GM20000 (cell line): ENCODE measurements at places on chromosomes 12 and 14.
A peak's percentile ranks its signal among the peaks of the same experiment; 100 is the strongest.

DNA sequence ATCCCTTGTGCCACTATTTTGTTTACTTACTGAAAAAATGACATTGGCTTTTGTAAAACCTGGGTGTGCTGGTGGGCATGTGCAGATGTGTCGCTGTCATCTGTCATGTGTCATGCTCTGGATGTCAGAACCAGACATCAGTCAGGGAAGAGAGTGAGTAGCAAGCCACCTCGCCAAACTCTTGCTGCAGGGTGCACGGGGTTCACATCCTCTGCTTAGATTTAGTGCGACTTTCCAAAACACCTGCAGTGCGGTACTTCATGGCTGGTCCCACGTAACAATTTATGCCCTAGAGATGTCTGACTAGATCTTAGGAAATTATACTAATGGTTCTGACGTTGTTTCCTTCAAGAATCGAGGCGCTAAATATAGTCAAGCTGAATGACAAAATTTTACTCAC lies 106.7 kb downstream of the CRADD start:
- no peak for DNase-seq

- DNase-seq = peak; percentile 86
Observed at GRCh38 chr14:49999146-49999761, 106.4 kb downstream of the ARF6 start.

DNA sequence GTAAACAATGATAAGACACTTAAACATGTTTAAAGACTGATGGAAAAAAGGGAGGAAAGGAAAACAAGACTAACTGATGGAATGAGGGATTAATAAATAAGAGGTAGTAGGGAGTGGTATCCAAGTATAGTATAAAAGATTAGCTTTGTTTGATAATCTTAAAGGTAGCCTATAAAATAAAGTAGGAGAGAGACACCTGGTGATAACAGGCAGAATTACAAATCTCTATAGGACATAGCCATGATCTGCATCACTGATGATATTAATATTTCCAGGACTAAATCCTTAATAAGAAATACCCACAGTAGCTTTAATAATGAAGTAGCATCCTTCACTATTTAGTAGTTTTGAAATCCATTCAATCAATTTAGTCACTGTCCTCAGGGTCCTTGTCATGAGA lies 30.4 kb downstream of the DLGAP5 start:
- peak; percentile 22 for DNase-seq

GRCh38 chr14:40240245-40240859 lies 808.1 kb upstream of the FBXO33 start:
- no peak for DNase-seq

DNA sequence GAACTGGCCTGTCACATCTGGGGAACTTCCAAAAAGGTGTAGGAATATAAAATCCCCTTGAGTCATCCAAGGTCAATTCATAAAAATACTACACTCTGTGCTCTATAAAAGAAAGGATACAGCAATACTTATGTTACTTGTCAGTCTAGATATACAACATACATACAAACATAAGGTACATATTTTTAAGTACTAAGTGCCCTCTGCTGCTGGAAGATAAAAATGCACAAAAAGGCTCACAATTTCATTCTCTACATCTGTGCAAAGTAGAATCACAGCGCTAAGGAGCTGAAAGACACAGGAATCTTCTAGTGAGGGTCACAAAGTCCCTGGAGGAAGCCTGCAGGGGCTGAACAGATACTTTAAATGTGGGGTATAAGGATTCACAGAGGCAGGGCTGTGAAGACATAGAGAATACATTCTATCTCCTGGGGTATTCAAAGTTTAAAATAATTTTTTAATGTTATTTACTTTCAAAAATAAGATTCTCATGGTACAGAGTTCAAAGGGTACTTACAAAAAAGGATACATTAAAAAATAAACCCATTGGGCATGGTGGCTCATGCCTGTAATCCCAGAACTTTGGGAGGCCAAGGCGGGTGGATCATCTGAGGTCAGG lies 10.2 kb upstream of the GOLGA5 start:
- DNase-seq = peak; percentile 44

DNA sequence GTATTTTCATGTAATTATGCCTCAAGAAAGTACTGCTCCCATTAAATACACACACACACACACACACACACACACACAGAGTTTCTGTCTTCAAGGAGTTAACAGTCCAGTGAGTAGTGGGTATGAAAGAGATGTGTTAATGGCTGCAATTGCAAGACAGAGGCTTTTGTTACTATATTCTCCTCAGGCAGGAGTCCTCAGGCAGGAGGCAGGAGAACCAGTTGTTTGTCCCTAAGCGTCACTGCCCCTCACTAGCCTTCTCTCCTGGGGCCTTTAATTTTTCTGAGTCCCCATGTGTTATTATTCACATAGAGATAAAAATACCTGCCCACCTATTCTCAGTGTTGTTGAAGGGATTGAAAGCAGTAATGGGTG lies 31.2 kb downstream of the DAD1 start:
- no peak for DNase-seq

DNA sequence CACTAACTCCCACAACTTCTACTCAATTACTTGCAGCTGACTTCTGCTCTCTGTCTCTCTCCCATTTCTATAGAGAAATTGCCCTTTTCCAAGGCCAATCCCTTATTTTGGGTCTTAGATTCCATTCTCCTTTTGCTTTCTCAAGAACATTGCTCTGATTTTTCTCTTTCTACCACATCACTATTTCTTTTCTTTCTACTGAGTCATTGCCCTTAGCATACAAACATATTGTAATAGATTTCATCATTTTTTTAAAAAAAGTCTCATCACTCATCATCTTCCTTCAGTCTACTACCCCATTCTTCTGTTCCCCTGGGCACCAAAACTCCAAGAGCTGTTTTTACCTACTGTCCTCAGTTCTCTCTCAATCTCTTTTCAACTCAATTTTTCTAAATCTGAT lies 4.4 kb upstream of the KCNA1 start:
- no peak for DNase-seq

GRCh38 chr12:82648259-82648909 lies 38.3 kb upstream of the TMTC2 start:
- no peak for DNase-seq

- DNase-seq = no peak
Observed at GRCh38 chr14:49160983-49161382, 425.2 kb downstream of the RPS29 start.

- DNase-seq = no peak
Observed at GRCh38 chr12:65858831-65859230, 34.5 kb downstream of the HMGA2 start.

- no peak for DNase-seq
Observed at GRCh38 chr14:104891664-104892530, 26.8 kb downstream of the CEP170B start.

DNA sequence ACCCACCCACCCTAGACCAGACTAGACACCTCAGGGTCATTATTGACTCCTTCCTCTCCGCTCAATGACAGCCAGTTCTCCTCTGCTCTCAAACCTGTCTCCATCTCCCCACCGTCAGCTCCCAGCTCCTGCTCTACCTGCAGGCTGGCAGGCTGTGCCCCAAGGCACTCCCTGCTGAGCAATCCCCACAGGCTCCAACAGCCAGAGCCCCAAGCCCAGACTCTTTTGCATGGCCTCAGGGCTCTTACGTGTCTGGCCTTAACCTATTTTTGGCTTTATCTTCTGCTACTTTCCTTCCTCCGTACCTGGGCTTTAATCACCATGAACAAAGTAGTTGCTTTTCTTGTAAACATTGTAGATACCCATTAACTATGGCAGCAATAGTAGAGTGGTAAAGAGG lies 162.9 kb upstream of the PRMT8 start:
- DNase-seq = no peak

DNA sequence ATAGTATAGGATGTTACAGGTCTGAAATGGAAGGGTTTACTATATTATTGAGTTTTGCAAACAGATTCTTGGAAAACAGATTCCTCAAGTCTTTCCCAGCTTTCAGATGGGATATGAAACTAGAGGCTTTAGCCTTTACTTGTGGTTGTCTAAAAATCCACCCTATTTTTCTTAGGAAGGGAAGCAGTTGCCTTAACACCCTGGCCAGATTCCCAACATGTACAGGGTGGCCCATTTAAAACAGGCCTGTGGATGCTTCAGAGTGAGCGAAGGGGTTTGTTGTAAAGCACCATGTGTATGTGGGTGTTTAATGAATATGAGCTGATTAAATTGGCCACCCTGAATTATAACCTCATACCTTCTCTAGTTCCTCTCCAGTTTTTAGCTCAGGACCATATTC lies 415.9 kb downstream of the ZFP36L1 start:
- DNase-seq = no peak

- DNase-seq = no peak
Observed at GRCh38 chr12:11717519-11717961, 68.1 kb downstream of the ETV6 start.

DNA sequence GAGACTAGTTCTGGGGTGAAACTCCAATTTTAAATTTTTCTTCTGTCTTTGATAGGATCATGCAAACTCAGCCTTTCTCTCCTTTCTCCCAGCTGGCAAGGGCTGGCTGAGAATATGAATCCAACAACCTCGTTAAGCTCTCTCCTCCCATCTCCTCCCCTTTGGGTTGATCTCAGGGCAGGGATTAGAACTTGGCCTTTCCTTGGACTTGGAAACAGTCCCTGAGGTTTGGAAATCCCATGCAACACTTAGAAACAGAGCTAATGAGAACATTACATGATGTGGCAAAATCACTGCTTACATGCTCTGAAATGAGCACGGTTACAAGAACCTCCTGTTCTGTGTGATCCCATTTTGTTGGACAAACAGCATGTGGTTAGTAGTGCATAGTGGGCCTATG lies 31.6 kb downstream of the ACACB start:
- DNase-seq = no peak

- DNase-seq = no peak
Observed at GRCh38 chr14:23071921-23072539, 14.7 kb upstream of the CDH24 start.

- DNase-seq = no peak
Observed at GRCh38 chr14:71011479-71011878, 104.2 kb downstream of the PCNX1 start.

- peak; percentile 32 for DNase-seq
Observed at GRCh38 chr12:72272731-72273498, 745 bp downstream of the TRHDE start.

DNA sequence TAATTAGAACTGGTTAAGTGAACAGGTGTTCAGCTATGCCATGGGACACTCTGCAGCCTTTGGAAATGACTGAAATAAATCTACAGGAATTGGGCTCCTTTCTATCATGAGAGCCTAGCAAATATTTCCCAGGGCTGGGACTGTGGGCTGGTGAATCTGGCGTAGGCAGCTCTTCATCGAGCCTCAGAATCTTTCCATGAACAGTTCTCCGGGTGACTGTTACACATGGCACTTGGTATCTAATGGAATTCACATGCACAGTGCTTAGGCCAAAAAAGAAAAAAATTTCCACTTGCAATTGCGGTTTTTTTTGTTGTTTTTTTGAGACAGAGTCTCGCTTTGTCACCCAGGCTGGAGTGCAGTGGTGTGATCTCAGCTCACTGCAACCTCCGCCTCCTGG lies 32.1 kb downstream of the PRKAB1 start:
- no peak for DNase-seq

DNA sequence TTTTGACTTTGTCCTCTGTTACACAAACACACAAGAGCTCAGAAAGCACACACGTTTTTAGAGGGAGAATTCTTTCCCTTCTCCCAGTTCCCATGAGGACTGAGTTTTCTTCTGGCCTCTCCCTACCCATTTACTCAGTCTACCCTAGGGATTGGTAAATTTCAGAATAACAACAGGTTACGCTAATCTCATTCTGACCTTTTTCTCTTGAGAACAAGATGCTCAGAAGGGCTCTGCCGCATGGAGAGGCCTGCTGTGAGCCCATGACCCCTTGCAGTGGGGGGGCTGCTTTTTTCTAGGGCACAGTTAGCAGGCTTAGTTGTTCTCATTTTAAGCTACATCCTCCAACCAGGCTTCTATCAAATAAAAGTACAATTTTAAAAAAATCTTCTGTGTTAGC lies 69.5 kb downstream of the GPR135 start:
- no peak for DNase-seq

DNA sequence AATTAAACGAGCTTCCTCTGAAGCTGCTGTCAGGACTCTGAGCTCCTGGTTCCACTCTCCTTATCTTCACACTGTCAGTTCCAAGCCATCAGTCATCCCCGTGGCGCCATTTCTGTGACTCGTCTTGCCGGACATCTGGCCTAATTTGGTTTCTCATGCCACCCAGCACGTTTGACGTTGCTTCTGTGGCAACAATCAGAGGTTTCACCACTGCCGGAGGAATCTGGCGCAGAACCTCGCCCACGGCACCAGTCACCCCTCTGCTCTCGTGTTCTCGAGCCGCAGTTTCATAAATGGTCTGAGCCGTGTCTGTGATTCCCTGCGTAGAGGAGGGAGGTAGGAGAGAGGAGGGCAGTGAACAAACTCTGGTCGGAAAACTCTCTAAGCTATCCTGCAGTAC lies 29.7 kb downstream of the BDKRB1 start:
- no peak for DNase-seq

DNA sequence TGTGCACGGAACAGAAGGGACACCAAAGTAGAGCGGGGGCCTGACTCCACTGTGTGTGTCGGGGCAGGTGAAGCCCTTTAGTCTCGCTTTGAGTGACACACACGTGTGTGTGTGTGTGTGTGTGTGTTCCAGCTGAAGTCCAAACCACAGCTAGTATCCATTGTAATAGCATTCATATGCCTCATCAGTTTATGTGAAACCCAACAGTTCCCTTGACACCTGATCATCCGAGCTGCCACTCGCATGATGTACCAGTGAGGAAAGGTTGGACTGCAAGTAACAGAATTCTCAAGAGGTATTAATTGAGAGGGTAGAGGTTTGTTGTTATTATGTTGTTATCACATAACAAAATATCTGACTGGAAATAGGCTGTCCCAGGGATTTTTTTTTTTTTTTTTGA lies 16.4 kb downstream of the CCDC63 start:
- DNase-seq = no peak

DNA sequence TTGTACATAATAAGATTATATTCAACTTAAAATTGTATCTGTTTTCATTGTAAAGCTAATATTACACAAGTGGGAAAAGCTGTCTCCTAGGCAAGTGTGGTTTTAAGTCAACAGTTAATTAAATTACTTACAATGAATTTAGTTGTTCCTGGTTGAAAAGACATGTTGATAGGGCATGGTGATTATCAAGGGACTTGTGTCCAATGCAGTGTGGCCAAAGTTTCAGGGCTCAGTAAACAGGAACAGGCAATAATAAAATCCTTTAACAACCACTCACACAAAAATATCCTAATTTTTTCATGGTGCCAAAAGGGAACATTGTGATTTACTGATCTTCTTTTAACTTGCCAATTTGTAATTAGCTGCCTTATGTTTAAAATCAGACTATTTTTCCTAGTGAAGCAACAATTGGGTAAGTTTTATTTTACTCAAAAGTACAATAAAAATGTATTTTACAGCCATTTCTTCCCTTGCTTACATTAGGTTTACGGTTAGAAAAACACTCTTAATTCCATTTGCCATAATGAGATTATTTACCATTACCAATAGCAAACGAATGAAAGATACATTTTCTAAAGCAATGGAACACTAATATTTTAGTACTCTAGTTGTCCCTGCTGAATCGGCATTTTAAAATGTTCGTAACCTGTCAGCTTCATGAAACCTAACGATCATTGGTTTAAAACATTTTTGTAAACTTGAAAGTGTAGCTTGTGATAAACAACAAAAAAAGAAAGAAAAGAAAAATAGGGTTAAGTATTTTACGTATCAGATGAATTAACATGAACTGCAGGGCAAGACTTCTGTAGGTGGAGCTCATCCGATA lies 1.8 kb upstream of the WNK1 start:
- DNase-seq = no peak
